ENCODE measurements at places on chromosomes 13 and 19.

- DNase-seq = no peak
Measured at GRCh38 chr19:51148580-51148979, 6.5 kb downstream of the SIGLEC7 start.

DNA sequence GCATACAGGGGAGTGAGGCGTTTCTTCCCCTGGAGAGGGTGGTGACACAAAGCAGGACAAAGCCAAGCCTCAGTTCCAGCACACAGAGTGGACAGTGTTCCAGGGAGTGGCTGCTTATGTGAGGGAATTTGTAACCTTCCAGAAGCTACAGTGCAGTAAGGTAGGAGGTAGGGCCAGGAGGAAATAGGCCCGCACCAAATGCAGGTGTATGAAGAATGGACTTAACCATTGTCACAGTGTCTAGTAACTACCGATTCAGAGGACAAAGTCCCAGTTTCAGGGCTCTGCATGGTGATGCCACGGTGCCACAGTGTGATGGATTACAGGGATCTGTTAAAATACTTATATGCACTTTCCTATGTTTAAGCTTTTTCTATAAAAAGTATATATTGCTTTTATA, 135.3 kb downstream of the ZIC5 start:
- DNase-seq = no peak

DNA sequence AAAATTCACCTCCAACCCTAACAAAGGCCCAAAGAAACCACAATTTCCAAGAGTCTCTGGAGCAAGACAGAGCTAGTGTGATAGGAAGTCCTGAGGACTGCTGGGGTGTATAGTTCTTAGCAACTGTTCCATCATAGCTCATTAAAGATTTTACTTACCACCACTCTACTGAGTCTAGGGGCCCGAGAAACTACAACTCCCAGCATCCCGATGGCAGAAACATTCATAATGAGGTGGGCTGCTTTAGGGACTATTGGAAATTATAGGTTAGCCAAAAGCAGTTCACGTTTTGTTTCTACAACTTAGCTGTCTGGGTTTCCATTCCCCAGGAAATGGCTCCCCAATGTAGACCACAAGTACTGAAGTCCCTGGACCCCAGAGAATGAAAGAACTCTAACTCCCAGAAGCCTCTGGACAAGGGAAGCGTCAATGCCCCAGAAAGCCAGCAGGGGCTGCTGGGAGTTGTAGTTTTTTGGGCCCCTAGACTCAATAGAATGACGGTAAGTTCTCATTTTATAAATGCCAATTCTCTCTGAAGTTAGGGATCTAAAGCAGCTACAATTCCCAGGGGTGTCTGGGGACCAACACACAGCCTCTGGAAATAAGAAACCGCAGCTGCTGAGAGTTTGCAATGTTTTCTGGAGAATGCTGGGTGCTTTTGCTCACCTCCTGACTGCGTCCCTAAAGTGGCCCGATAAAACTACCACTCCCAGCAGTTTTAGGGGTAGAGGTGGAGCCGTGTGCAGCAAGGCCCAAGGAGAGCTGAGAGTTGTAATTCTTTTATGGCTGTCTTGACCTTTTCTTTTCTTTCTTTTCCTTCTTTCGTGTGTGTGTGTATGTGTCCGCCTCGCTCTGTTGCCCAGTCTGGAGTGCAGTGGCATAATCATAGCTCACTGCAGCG, 11.1 kb downstream of the FTL start:
- DNase-seq = no peak

DNA sequence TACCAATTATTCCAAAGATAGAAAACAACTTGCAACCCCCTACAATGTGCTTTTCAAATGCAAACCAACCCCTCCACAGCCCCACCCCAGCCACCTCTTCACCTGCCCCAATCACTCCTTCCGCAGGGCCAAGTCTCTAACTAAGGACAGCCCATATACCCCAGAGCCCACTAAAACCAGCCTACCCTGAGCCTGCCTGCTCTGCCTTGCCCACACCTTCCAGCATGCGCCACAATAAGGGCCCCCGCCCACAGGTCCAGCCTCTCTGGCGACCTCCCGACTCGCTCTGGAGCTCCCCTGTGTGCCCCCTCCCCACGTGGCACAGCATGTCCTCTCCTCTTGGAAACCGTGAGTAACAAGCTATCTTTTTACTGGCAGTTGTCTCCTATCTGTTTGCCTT, 42.8 kb upstream of the MEDAG start:
- no peak for DNase-seq

- no peak for DNase-seq
Measured at GRCh38 chr19:32173836-32174235, 171.6 kb upstream of the ZNF507 start.

- DNase-seq = no peak
Measured at GRCh38 chr19:49094505-49095482, 9.5 kb downstream of the SNRNP70 start.

- DNase-seq = no peak
Measured at GRCh38 chr19:7418596-7418995, 69.9 kb downstream of the ARHGEF18 start.

DNA sequence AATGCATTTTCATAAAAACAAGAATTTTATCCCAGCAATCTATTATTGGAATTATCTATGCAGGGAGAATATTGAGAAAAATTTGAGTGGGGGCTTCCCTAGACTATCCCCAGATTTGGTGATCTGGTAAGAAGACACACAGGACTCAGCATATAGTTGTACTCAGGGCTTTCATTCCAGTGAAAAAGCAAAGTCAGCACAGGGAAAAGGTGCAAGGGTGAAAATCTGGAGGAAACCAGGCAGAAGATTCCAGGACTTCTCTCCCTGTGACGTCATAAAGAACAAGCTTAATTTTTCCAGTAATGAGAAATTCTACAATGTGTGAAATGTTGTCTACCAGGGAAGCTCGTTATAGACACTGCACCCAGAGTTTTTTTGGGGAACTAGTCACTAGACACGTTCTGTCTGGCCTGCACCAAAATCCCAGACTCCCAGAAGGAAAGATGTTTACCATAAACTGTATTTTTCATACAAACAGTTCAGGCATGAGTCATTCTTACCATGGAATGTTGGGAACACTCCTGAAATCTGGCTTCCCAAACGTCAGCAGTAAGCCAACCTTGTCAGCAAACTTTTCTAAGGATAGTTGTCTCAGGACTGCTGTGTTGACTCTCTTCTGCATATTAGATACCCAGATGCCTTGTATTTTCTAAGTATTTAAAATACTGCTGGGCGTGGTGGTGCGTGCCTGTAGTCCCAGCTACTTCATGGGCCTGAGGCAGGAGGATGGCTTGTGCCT, 107.4 kb downstream of the DNAJC3 start:
- no peak for DNase-seq

DNA sequence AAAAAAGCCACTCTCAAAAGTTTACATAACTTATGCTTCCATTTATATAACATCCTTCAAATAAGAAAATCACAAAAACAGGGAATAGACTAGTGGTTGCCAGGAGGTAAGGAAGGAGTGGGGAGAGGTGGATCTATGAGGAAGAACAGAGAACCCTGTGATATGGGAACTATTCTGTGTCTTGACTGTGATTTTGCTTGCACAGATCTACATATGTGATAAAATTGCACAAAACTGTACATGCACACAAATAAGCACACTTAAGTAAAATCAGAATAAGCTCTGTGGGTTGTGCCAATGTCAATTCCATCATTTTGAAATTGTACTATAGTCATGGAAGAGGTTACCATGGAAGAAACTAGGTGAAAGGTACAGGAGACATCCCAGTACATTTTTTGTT, 121.6 kb upstream of the SGCG start:
- DNase-seq = no peak

- no peak for DNase-seq
Measured at GRCh38 chr13:102945886-102946285, 100.1 kb downstream of the ERCC5 start.

DNA sequence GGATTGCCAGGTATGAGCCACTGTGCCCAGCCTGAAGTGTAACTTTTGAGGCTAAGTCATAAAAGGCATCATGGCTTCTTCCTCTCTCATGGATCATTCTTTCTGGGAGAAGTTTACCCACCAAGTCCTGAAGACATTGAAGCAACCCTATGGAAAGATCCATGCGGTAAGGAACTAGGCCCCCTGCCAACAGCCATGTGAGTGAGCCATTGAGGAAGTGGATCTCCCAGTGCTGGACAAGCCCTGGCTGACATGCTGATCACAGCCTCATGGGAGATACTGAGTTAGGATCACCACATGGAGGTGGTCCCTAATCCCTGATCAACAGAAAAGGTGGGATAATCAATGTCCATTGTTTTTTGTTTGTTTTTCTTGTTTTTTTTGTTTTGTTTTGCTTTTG, 3.3 kb upstream of the NUDT19 start:
- no peak for DNase-seq

DNA sequence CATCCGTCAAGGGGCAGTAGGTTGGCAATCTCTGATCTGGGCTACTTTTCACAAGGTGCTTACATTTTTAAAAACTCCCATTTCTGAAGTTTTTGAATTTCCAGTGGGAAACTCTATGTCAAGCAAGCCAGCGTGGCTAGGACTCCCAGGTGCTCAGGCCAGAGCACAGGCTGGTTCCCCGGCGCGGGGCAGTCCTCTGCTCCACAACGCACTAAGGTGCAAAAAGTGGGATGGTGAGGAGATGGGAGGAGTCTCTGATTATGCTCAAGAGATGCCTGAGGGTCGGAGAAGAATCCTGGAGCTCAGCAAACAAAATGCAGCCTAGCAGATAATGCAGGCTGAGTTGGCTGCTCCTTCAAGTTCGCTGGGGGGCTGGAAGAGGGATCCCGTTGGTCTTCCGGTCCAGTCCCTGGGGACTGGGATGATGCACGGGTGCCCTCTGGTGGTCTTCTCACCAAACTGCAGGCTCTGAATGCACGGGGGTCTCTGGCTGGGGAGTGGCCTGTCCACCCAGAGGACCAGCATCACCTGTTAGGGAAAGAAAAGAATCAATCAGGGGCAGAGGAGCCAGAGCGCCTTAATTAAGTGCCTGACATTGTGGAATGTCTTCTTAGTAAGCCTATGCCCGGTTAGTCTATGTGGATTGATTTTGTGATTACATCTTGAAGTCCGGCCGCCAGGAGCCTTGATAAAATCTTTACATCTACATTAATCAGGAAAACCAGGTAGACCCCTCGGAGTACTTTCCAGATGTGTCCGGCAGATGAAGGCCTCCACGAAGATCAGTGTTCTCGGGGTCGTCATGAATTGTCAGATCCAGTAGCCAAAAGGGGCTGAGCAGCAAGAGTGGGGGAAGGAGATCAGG, 244.4 kb upstream of the MAB21L1 start:
- no peak for DNase-seq

GRCh38 chr19:35903550-35904179, 1.3 kb downstream of the HCST start:
- DNase-seq = peak; percentile 76

DNA sequence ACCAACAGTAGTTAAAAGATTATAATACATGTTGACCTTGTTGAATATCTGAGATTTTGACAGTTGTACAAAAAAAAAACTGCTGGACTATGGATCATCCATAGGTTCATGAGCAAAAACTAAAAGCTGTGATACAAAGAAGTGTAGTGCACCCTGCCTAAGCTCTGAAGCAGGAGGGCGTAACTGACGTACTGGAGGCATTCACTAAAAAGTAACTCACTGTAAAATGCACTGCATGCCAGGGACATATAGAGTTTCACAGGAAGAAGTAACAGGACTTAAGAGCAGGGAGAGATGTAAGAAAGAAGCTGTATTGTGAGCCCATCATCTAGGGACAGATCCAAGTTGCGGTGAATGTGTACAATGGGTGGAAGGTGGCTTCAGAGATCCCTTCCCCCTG, 177.9 kb downstream of the IRS2 start:
- DNase-seq = no peak

DNA sequence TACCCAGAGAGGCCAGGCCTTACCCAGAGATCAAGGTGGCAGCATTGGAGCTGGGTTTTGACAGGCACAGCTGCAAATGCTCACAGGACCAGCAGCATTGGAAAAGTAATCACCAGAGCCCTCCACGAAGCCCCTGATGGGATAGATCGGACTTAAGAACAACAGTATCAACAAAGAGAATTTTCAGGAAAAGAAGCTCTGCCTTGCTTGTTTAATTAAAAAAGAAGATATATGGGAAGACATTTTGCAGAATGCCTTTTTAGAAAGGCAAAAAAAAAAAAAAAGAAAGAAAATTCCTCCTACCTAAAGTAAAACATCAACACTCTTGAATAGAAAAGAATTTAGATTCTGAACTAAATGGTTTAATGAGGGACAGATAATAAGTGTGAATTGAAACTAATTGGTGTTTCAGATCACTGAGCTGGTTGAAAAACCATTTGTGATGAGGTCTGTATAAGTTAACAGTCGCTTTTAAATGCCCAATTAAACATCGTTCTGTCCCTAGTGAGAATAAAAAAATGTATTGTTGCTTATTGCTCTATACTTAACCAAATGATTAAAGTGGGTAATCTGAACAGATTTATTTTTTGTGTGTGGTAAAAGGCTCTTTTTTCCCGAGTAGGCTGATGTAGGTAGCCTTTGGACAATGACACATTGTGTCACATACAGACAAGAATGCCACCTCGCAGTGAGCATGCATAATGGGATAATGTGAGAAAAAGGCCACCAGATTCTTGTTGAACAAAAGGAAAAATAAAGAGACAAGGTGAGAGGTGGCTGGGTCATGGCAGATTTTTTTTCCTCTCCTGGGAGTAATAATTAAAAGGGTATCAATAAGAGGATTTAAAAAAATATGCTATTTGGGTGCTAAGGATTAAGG, 93.0 kb upstream of the ARGLU1 start:
- DNase-seq = no peak

DNA sequence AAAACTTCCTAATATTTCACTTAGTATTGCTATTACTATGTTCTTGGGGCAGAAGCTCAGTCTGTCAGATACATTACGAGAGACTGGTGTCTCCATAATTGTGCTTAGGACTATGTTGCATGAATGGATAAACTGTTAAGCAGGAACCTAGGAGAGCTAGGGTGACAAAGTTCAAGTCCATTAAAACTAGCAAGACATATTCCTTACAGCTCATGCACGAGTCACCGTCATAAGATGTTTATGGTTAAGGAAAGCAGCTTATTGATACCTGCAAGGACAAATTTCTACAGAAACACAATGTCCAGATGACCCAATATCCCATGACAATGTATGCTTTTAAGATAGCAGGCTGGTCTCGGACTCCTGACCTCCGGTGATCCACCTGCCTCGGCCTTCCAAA, 5.7 kb upstream of the ZNF813 start:
- DNase-seq = no peak

DNA sequence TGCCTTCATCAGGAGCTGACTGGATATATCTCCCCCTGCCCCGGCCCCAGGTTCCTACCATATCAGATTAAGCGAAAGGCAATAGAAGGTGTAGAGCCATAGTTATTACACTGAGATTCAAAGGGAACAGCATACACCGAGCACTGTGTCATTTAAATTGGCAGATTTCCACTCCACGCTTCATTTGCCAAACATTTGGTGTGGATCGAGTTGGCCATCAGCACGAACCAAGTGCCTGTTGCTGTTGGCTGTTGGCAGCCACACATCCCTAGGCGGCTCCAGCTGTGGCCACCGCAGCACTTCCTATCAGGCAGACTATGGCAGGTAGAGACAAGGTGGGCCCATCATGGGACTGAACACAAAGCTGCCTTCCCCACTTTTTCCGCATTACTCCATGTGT, 115.8 kb downstream of the CCNA1 start:
- DNase-seq = no peak
